Left ventricle myocardium inferior (tissue), 1 donor: ENCODE measurements at places on chromosomes 2 and 18.

DNA sequence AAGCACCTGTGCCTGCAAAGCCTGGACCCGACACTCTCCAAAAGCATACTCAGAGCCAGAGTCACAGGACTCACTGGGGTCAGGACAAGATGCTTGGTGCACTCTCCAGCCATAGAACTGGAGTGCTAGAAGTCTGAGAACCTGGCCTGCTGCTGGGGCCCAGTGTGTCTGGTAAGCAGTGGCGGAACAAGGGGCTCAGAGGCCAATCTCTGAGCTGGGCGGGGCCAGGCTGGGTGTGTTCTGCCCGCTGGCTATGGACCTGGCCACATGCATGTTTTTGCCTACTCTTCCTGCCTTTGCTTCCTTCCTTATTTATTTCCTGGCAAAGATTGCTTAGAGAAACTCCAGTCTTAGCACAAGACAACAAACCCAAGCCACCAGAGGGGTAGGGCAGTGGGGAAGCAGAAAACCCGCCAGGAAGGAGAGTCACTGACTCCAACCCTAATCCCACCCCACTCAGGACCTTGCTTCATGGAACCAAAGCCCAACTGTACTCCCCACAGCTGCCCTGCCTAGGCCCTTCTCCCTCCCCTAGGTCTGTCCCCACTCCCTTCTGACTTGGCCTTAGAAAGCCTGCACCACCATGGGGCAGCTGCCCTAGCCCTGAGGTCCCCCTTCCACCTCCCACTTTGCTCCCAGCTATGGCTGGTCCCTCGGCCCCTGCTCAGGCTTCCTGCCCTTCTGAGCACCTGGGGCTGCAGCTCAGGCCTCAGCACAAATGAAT lies 315.5 kb downstream of the CELF4 start:
- DNase-seq = no peak

- no peak for DNase-seq
Measured at GRCh38 chr2:168560817-168561499, 104.9 kb downstream of the CERS6 start.

GRCh38 chr2:114007436-114007835 lies 117.5 kb downstream of the ACTR3 start:
- DNase-seq = no peak

DNA sequence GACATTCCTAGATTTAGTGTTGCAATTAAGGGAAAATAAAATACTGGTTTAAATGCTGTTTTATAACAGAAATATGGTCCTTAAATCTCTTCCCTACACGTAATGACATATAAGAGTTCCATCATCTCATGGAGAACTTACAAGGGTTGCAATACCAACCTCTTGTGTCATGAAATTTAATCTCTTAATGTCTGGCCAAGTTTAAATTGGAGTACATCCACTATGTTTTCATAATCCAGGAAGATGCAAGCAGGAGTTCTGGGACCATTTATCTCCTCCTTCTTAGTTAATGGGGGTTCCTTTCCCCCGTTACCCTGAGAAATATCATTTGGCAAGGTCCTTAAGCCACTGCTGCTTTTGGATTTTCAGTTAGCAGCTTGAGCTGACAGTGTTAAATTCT lies 126.0 kb upstream of the ACVR2A start:
- DNase-seq = no peak

DNA sequence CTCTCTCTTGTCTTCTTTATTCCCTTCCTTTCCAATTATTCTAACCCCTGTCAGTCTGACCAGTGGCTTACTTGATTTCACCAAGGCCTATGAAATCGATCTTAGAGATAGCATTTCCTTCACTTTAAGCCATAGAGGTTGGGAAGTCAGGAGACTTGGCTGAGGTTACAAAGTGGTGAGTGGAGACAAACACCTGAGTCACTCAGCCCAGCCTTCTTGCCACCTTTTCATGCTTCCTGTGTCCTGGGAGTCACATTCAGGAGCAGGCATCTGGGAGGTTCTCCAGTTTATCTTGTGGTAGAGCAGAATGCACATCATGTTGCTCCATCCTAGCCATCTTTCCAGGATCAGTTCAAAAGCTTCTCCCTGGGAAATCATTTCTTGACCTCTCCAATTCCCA lies 59.1 kb downstream of the VSNL1 start:
- DNase-seq = no peak

- no peak for DNase-seq
Measured at GRCh38 chr2:195590861-195591205, 66.2 kb upstream of the SLC39A10 start.

- DNase-seq = no peak
Measured at GRCh38 chr2:231326404-231326803, 69.1 kb upstream of the B3GNT7 start.

DNA sequence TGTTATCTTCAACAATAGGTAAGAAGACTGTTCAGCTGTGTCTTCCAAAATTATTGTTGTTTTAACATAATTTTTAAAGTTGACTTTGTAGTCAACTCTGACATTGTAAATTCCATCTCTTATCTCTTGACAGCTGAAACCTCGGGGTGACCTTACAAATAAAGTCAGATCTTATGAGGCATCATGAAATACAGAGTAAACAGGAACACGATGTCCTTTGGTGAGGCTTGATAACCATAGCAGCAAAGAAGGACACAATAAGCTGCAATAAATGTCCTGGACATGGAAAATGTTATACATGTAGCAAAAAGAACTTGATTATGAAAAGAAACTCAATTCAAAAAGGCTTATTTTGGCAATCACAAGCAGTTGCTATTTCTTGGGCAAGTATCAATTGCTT lies 618.9 kb upstream of the SLC39A10 start:
- no peak for DNase-seq

- DNase-seq = no peak
Measured at GRCh38 chr2:128450211-128451024, 131.8 kb upstream of the HS6ST1 start.

DNA sequence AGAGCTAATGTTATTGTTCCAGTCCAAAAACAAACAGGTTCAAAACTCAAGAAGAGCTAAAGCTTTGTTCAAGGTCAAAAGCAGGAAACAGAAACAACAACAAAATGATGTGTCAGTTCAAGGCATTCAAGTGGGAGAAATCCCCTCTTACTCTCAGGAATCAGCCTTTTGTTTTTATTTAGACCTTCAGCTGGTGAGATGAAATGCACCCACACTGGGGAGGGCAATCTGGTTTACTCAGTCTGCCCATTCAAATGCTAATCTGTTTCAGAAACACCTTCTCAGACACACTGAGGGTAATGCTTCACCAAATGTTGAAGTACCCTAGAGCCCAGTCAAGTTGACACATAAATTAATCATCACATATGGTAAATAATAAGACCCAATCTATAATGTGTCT lies 150.6 kb downstream of the TMX3 start:
- DNase-seq = no peak

DNA sequence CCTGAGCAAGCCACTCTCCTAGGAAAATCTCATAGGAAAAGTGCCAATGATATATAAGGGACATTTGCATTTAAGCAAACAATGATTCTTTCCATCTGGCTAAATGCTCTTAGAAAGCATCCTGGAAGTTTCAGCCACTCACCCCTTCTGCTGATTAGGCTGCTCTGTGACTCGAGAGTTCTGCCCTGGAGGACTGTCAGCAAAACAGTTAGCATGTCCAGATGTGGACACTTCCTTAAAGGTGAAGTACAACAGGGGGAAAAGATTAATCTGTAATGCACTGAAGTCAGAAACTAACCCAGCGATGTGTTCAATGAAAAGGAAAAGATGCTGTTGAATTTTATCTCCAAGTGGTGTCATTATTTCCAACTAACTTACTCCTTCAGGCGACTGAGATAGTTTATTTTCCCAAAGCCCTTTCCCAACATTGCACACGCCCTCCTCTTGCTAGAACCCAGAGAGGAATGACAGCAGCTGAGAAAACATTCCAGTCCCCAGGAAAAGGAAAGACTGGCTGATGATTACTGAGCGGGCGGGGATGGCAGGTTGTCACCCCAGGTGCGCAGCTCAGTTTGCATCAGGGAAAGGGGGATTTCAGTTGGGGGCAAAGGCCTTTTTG lies 214.0 kb downstream of the SS18 start:
- DNase-seq = no peak

- no peak for DNase-seq
Measured at GRCh38 chr2:237542001-237542704, 24.2 kb upstream of the PRLH start.

DNA sequence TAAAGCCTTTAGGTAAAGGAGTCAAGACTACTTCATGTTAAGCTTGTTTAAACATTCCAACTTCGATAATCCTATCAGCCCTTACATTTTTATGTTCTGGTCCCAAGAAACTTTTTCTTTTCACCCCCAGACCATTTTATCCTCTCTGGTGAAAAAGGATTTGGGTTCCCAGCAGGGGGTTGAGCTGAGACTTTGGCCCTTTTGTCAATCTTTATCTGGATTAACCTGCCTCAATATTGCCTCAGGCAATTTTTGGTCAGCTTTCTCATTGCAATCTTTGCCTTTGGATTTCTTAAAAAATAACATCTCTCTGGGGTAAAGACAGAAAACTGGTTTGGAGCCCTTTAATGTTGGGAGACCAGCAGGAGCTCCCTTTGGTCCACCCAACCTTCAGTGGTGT lies 33.9 kb upstream of the CSRNP3 start:
- no peak for DNase-seq

DNA sequence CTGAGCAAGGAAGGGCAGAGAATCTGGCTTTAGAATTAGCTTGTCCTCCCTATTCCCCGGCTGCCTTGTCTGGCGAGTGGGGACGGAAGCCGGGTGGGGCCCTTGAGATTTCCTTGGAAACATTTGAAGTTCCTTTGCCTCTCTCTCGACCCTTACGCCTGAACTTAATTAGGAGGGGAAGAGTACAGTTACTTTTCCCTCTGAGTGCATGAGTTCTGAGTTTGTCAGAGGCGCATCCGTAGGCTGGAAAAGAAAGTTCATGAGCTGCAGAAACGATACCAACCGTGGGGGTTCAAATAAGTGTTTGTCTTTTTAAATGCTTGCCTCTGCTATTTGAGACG lies 468 bp downstream of the PIKFYVE start:
- DNase-seq = no peak

- no peak for DNase-seq
Measured at GRCh38 chr18:5142859-5143258, 54.2 kb downstream of the AKAIN1 start.

- no peak for DNase-seq
Measured at GRCh38 chr2:32064021-32064601, 755 bp downstream of the SPAST start.

GRCh38 chr2:54859416-54859815 lies 136.0 kb downstream of the EML6 start:
- no peak for DNase-seq

DNA sequence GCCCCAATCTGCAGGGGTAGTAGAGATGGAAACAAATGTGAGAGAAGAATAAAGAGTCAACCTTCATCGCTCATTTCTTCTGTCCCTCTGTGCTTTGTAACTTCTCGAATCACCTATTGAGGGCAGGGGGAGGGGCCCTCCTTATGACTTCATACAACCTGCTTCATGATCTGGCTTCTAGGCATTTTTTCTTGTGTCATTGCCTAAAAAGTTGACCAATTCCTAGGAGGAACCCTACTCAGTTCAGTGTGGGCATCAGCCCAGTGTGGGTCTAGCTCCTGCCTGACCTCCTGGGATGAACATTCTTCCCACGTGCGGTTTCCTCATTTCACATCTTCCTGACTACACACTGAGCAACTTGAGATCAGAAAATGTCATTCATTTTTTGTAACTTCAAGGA lies 46.3 kb upstream of the CREB1 start:
- no peak for DNase-seq

GRCh38 chr2:71846669-71847291 lies 300.9 kb downstream of the CYP26B1 start:
- no peak for DNase-seq

DNA sequence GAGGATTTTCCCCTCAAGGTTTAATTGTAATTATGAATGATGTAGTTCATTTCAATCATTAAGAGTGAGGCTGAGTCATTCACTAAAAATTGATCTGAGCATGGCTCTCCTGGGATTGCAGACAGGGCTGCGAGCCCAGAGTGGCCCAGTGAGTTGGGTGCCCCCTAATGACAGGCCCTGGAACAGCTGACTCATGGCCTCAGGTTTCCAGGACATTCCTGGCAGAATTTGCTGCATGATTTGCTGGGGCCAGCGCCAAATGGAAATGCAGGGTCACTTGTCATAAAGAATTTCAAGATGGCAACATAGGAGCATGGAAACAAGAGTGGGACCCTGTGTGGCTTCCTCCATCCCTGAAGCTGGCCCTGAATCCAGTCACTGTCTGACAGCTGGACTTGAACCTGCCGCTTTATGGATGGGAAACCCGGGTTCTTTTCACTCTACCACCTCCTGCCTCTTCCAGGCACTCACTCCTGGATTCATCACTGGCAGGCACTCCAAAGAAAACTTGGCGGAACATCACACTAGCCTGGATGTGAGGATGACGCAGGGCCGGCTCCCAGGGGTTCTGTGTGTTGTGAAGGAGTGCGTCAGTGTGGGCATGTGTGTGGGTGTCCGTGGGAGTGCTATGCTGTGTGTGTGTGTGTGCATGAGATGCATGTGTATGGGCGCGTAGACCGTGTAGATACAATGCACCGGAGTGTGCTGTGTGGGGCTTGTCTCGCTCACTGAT lies 15.2 kb downstream of the OTOF start:
- no peak for DNase-seq

GRCh38 chr2:102449370-102449974 lies 23.6 kb upstream of the SLC9A4 start:
- no peak for DNase-seq

- DNase-seq = no peak
Measured at GRCh38 chr2:239523954-239524330, 123.1 kb upstream of the HDAC4 start.

DNA sequence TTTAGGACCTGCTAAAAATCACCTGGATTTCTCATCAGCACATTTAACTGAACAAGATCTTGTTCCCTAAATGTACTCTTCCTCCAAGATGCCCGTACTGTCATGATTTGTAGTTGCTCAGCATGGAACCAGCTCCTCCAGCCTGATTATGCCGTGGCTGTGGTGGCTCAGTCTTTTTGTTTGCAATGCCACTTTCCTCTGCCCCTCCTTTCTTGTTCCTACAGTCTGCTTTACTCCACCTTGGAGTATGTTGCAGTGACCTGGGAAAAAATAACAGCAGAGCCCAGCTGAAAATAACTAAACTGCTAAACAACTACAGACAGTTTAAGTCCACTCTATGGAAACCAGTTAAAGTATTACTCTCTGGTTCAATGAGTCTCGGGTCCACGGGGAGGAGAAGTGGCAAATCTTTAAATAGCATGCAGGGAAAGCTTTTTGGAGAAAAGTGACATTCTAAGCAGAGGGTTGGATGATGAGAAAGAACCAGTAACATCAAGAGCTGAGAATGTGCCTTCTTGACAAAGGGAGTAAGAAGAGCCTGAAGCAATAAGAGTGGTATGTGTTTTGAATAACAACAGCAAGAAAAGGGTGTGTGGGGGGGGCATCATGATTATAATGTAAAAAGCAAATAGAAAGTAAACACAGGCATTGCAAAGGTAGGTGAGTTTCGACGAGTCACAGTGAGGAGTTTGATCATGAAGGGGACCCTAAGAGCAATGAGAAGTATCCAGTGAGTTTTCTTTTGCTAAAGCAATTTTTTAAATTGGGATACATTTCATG lies 225.7 kb downstream of the TMX3 start:
- DNase-seq = no peak

- no peak for DNase-seq
Measured at GRCh38 chr2:233117811-233118647, 57.9 kb downstream of the INPP5D start.

- DNase-seq = no peak
Measured at GRCh38 chr18:12288403-12288755, 19.7 kb upstream of the TUBB6 start.
